ENCODE measurements at places on chromosomes 13 and 19.

DNA sequence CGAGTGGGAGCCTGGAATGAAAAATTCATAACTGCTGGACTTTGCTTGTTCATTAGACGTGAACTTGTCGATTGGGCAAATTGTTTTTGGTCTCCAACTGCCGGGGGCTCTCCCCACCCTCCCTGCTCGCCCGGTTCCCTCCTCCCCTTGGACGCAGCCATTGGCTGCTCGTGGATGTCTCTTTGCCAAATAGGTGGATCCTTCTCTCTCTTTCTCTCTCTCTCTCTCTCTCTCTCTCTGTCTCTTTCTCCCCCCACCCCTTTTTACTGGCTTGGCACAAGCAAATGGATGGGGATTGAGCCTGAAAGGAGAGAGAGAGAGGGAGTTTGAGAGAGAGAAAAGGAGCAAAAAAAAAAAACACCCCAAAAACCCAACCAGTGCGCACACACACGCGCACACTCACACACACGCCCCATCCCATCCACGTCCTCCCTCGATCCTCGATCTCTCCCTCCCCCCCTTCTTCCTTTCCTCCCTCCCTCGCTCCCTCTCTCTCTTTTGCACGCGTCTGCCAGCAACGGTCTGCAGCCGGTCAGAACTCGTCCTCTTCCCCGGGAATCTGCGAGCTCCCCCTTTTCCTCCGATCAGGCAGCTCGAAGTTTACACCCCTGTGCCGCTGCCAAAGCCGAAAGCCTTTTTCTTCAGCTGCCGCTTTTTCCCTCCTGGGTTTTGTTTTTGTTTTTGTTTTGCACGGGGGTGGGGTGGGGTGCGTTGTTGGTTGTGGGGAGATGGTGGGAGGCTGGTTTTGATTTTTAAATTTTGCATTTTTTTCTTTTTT lies 27.8 kb downstream of the NFIX start:
- DNase-seq: no peak

- no peak for DNase-seq
These were observed 50.2 kb upstream of the GTF3A start for GRCh38 chr13:27374126-27374613.

DNA sequence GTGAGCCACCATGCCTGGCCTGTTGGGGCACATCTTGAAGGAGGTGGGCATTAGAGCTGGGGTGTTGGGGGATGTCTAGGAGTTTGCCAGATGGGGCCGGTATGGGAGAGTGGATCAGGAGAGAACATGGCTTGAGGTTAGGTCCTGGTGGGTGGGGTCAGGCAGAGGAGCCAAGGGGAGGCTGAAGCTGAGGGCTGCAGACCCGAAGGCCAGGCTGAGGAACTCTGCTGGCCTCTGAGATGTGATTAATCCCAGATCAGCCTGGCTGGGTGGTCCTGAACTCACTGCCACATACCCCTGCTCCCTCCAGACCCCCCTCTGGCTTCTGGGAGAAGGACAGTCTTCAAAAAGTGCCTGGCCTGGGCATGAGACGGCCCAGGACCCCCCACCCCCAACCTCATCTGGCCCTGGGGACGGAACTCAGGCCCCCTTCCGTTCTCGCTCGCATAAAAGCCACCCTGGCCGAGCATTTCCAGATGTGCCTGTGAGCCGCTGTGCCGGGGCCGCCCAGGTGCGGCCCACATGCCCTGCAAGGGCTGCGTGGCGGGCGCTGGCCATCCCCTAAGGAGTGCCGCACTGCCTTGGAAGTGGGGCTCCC lies 2.7 kb downstream of the FSTL3 start:
- no peak for DNase-seq

DNA sequence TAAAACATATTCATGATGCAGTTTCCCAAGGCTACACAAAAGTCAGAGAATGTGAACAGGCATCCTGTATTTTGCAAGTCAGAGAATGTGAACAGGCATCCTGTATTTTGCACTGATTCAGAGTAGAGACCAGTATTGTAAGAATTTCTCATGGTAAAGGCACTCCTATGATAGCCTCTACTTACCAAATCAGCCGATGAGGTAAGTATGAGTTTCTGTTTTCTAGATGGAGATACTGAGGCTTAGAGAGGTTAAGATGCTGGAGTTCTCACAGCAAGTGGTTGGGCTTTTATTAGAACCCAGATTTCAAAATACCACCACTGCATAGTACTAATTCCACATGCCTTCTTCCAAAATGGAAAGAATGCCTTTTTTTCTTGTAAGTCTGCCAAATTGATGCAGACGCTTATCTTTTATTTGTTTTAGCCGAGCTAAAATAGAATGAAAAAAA lies 12.3 kb downstream of the TPT1 start:
- no peak for DNase-seq

DNA sequence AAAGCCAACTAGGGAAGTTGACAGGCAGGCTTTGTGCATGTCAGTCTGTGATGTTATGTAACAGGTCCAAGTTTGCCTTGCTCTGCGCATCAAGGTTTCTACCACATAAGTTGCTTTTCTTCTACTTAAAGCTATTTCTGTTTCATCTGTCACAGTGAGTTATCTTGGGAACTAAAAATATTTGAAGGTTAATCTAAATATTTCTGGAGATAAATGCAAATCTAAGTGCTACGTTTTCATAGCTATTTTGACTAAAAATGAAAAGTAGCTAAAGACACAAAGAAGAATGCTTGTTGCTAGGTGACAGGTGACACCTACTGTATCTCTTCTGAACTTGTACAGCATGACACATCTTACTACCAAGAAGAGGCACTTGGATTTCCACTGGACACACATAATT lies 135.6 kb downstream of the KLF12 start:
- no peak for DNase-seq

- DNase-seq: no peak
These were observed 1.3 kb downstream of the NR1H2 start for GRCh38 chr19:50377517-50377916.

- DNase-seq: no peak
These were observed 5.8 kb downstream of the HSPBP1 start for GRCh38 chr19:55273978-55274707.

GRCh38 chr19:50717891-50718254 lies 1.7 kb downstream of the SHANK1 start:
- DNase-seq: no peak

DNA sequence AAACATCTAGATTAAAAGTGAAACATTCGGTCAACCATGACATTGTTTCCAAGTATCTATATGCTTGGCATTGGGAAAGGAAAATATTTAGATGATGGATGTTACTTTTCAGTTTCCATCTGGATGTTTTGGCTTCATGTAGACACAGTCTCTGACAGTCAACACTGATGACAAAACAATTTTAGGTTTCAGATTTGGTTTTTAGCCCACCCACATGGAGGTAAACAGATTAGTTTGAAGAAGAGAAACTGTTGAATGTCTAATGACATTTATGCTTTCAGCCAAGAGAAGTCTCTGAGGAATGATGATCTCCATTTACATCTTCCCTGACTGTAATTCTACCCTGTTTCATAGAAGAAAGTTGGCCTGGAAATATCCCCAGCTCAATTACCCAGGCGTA lies 379.1 kb downstream of the SLITRK6 start:
- DNase-seq: no peak

DNA sequence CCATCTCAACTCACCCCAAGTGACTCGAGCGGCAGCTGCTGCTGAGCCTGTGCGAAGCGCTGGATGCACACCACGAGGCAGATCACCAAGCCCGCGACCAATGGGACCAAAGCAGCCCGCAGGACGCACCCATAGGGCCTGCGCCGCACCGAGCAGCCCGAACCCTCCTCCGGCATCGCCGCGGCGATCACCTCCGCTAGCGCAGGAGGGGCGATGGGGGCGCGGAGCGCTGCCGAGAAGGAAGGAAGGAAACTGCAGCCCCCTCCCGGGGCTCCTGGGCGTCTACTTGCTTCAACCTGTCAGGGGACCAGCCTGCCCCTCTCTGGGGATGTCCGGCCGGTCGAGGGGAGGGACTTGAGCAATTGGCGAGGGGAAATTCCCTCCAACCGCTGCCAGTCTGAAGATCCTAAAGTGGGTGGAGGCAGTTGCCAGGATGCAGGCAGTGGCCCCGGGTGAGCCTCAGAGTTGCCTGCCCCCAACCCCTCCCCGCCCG lies at the start of gene CD70:
Gene CD70 (minus strand): TSS at position 324 of the 493 bp plus-strand sequence. CDS start 148 bp downstream, at position 176.
- DNase-seq: peak; percentile 32

GRCh38 chr19:31261603-31262212 lies 87.5 kb downstream of the TSHZ3 start:
- DNase-seq: no peak

DNA sequence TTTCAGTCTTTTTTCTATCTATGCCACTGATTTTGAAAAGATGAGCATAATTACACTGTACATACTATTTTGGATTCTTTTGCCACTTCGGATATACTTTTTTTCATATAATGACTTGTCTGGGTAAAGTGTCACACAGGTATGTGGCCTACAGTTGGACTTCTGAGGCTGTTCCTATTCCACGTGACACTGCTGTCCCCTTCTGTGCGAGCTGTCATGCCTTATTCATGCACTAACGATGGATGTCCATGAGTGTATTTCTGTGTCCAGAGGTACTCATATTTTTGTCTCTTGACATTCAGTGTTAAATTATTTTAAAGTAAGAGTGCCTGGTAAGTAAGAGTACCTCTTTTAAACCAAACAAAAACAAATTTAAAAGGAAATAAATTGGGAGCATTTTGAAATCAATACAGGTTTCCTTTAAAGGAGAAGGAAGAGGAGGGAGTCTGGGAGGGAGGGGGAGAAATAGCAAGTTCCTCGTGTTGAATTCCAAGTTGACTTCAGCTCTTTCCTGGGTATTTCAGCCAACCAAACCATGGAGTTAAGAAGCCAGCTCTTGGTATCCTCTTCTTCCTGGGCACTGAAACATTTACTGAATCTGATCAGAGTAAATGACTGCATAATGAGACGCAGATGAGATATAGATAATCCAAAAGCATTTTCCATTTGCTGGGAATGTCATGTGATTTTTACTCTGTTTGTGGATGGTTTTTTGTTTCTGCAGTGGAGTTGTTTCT lies 61.3 kb downstream of the TNFRSF19 start:
- no peak for DNase-seq

DNA sequence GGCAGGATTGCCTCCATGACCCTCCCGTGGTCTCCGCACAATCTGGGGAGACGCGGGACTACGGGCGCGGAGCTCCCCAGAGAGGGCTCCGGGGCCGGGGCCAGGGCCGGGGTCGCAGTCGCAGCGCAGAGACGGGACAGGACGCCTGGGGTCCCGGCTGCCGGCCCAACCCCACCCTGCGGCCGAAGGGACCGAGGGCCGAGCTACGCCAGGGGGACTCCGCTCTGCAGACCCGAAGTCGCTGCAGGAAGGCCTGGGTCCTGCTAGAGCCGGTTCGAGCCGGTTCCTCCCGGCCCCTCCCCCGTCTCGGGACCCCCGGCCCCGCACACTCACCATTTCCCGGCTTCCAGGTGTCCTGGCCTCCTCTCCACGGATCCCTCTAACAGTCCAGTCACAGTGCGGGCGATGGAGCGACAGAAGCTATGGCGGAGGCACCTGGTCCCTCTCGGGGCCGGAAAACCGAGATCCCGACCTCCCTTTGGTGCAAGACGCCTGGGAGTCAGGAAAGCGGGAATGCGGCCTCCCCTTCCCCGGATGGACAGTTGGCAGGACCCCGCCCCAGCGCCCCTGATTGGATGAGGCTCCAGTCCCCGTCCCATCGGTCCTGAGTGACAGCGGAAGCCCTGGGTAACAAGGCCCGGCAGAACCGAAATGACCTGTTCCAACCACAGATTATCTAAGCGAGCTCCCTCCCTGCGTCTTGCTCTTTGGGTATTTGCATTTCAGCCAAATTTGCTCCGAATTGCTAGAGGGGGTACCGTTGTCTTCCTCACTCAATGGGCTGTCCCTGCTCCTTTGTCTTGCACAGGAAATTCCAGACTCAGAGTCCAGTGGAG lies at the start of gene ZNF625:
Gene ZNF625 (minus strand): TSS at position 512 of the 836 bp plus-strand sequence. CDS start 176 bp downstream, at position 336.
- DNase-seq: no peak

GRCh38 chr19:5192568-5192967 lies 148.0 kb downstream of the PTPRS start:
- no peak for DNase-seq

GRCh38 chr13:93709506-93710244 lies 483.1 kb downstream of the GPC6 start:
- no peak for DNase-seq

DNA sequence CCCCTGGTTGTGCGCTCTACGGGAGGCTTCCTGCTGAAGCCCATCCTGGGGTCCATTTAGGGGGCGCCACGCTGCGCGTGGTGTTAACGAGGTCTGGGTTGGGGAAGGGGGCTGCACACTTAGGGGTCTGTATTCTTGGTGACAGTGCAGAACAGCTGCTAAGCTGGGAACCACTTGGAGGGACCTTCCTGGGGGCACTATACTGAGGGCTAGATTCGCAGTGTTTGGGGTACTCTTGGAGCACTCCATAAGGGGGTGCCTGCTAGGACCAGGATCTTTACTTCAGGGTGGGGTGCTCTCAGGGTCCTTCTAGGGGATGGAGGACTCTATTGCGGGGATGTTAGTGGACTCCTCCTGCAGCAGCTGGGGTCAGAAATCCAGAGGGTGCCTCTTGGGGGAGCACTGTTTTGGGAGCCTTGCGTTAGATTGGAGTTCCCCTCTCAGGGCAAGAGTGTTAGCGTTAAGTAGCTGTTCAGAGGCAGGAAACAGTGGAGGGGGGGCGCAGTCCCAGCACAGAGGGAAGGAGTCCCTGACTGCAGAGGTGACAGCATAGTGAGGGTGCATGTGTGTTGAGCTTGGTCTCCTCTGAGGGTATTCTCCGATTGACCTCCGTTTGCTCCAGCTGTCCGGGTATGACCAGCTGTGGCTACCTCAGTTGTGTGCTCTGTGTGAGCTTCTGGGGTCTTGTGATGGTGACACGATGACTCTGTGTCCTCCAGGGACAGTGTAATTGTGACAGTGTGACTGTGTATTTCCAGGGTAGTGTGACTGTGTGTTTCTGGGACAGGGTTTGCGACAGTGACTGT lies 1.1 kb downstream of the PDE4A start:
- no peak for DNase-seq

DNA sequence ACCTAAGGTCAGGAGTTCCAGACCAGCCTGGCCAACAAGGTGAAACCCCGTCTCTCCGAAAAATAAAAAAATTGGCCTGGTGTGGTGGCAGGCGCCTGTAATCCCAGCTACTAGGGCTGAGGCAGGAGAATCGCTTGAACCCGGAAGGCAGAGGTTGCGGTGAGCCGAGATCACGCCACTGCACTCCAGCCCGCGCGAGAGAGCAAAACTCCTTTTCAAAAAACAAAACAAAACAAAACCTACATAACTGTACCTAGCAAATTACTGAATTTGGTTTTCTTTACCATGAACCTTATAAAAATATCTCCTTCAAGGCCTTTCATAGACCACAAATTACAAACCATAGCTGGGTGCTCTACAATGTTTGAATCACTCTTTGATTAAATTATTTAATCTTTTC lies 760 bp downstream of the ZNF91 start:
- peak; percentile 44 for DNase-seq

GRCh38 chr13:36046672-36047071 lies 84.5 kb downstream of the DCLK1 start:
- no peak for DNase-seq

GRCh38 chr13:73956795-73957408 lies 177.3 kb downstream of the KLF12 start:
- no peak for DNase-seq

DNA sequence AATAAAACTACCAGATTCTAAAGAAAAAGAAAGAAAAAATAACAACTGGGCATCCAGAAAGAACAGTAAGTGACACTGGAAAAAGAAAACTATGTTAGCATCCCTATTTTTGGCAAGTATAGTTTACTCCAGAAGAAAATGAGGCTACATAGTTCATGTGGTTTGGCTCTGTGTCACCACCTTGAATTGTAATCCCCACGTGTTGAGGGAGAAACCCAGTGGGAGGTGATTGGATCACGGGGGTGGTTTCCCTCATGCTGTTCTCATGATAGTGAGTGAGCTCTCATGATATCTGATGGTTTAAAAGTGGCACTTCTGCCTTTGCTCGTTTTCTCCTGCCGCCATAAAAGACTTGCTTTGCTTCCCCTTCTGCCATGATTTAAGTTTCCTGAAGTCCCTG lies 76.9 kb downstream of the ITGBL1 start:
- no peak for DNase-seq
